ENCODE measurements at places on chromosomes 6 and 20.

DNA sequence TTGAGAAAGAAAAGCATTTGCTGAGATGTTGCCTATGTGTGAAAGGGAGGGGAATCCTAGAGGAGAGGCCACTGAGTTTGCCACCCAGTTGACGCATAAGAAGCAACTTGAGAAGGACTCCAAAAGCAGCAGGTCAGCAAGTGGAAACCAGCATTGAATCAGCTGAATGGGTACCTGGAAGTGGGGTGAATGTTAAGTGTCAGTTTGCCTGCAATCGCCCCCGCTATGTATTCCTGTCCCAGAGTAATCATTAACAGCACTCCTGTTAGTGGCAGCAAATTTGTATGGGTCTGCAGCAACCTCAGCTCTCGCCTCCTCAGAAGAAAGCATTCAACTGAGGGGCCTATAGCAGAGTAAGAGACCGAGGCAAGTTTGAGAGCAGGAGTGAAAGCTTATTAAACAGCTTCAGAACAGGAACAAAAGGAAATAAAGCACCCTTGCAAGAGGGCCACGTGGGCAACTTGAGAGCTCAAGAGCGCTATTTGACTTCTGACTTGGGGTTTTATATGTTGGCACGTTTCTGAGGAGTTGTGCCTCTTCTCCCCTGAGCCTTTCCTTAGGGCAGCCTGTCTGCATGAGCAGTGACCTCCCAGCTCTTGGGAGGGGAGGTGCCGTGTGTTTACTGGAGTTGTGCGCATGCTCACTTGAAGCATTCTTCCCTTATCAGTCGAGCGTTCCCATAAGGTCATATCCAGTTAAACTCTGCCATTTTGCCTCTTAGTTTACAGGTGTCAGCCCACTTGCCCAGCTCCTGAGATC lies 122.6 kb upstream of the PHACTR1 start:
- no peak for DNase-seq

- no peak for DNase-seq
Measured at GRCh38 chr6:126535138-126535537, 195.2 kb downstream of the CENPW start.

GRCh38 chr6:38542031-38542430 lies 97.7 kb downstream of the BTBD9 start:
- no peak for DNase-seq

- no peak for DNase-seq
Measured at GRCh38 chr6:136337606-136338005, 48.0 kb upstream of the BCLAF1 start.

DNA sequence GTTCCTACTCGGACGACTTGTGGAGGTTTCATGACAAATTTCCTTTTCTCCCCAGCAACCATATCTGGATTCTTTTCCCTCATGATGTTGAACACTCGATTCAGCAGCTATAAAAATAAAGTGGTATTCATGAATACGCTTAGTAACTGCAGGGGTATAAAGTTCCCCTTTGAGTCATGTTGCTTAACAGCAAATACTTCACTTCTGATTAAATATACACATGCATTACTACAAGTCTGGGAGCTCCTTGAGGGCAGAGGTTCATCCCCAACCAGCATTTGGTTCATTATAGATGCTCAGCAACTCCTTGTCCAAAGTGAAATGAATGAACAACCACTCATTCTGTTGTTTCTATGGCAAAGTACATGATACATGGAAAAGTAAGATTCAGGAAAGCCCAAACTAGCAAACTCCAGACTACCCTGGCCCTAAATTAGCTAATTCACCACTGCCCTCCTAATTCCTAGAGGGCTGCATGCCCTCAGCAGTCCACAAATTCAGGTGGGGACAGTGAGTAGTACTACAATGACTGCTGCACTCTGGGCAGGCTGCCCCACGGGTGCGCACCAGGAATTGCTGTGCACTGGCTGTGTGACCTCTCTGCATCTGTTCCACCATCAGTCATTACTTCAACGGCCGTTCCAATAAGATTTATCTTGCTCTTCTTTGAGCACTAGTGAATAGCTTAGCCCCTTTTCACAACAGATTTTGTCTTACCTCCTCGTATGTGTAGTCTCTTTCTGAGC lies 15.2 kb downstream of the EIF2S2 start:
- no peak for DNase-seq

Measured in stimulated activated CD8-positive, alpha-beta memory T cell treated with anti-CD3 and anti-CD28 coated beads, Interleukin-4, amount 100 ng/mL, for 1 hour (primary cell).